ENCODE measurements at places on chromosomes 12 and 14.

GRCh38 chr14:57487771-57488170 is 5.9 kb downstream of the CCDC198 start:
- no peak for DNase-seq
- no peaks in the 10 kb centered on the region for H3K36me3 ChIP-seq
- no peak overlapping the region for H3K27ac ChIP-seq
- no peak overlapping the region for H3K4me3 ChIP-seq
- no peaks in the 10 kb centered on the region for H3K4me1 ChIP-seq
- H3K27me3 ChIP-seq, result peaks cover 19% of the 10 kb centered on the region

DNA sequence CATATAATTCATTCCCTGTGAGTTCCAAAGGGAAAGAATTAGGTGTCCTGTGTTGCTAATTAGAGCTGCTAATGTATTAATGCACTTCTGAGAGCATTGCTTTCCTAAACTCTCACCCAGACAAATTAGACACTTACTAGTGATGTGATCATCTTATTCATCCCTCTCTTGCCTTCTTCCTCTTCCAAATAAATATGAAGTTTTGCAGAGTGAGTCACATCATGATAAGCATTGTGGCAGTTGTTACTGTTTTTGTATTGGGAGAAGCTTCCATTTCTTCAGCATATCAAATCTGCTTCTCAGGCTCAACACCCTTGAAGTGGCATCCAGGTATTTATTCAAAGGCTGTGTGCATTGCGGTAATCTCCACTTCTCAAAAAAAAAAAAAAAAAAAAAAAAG is 37.3 kb upstream of the E2F7 start:
- DNase-seq, result no peak
- no peaks in the 10 kb centered on the region for H3K36me3 ChIP-seq
- peak overlapping the region; percentile 33 for H3K27ac ChIP-seq
- H3K27me3 ChIP-seq, result no peaks in the 10 kb centered on the region
- no peak overlapping the region for H3K4me3 ChIP-seq
- peaks cover 13% of the 10 kb centered on the region for H3K4me1 ChIP-seq

GRCh38 chr12:124518051-124518932 is 49.1 kb downstream of the NCOR2 start:
- H3K4me1 ChIP-seq, result peaks cover 54% of the 10 kb centered on the region
- H3K27ac ChIP-seq, result peak overlapping the region; percentile 91
- H3K4me3 ChIP-seq, result peak overlapping the region; percentile 59
- H3K27me3 ChIP-seq, result no peaks in the 10 kb centered on the region

DNA sequence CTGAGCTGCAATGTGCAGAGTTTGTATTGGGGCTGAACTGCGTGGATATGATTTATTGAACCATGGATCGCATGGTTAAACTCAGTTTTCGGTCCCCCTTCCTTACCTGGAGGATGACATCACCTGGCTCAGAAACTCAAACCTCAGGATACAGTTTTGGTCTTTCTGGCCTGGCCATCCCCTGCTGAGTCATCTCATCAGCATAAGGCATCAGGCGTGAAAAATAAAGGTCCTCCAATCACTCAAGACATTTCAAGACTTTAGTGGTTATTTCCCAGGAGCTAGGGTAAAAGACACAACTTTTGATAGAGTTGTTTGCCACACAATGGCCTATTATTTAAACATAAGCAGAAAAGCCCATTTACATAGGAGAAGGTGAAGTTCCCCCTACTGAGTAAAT is 631.1 kb upstream of the TMEM132C start:
- H3K27ac ChIP-seq, result no peak overlapping the region
- no peaks in the 10 kb centered on the region for H3K4me1 ChIP-seq
- no peak for DNase-seq
- H3K36me3 ChIP-seq, result no peaks in the 10 kb centered on the region
- H3K4me3 ChIP-seq, result no peak overlapping the region
- peaks cover 3% of the 10 kb centered on the region for H3K27me3 ChIP-seq

- H3K27ac ChIP-seq, result no peak overlapping the region
- no peak overlapping the region for H3K4me3 ChIP-seq
- no peak for DNase-seq
- H3K36me3 ChIP-seq, result no peaks in the 10 kb centered on the region
- no peaks in the 10 kb centered on the region for H3K27me3 ChIP-seq
Measured at GRCh38 chr12:23361971-23362370, 587.5 kb downstream of the SOX5 start.

- H3K36me3 ChIP-seq, result no peaks in the 10 kb centered on the region
- H3K4me3 ChIP-seq, result no peak overlapping the region
- H3K27ac ChIP-seq, result no peak overlapping the region
- no peaks in the 10 kb centered on the region for H3K27me3 ChIP-seq
Measured at GRCh38 chr12:15846887-15847286, 35.3 kb upstream of the STRAP start.

DNA sequence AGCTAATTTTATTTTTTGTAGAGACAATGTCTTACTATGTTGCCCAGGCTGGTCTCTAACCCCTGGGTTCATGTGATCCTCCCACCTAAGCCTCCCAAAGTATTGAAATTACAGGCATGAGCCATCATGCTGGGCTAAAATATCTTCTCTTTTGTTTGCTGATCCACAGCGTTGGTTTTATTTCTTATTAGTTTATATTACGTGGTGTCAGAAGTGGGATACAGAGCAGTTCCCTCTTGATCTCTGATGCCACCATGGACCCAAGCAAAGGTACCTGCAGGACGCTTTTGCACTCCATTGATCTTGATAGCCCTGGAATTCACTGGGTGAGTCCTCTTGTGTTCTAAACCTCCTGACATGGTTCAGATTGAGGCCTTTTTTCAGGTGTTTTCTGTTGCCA is 43.8 kb upstream of the RESF1 start:
- H3K4me3 ChIP-seq, result no peak overlapping the region
- DNase-seq, result no peak
- no peak overlapping the region for H3K27ac ChIP-seq
- H3K27me3 ChIP-seq, result no peaks in the 10 kb centered on the region
- no peaks in the 10 kb centered on the region for H3K36me3 ChIP-seq

GRCh38 chr12:104700324-104700723 is 243.6 kb downstream of the CHST11 start:
- no peaks in the 10 kb centered on the region for H3K27me3 ChIP-seq
- H3K36me3 ChIP-seq, result no peaks in the 10 kb centered on the region
- DNase-seq, result no peak
- no peak overlapping the region for H3K27ac ChIP-seq
- no peak overlapping the region for H3K4me3 ChIP-seq
- H3K4me1 ChIP-seq, result no peaks in the 10 kb centered on the region

DNA sequence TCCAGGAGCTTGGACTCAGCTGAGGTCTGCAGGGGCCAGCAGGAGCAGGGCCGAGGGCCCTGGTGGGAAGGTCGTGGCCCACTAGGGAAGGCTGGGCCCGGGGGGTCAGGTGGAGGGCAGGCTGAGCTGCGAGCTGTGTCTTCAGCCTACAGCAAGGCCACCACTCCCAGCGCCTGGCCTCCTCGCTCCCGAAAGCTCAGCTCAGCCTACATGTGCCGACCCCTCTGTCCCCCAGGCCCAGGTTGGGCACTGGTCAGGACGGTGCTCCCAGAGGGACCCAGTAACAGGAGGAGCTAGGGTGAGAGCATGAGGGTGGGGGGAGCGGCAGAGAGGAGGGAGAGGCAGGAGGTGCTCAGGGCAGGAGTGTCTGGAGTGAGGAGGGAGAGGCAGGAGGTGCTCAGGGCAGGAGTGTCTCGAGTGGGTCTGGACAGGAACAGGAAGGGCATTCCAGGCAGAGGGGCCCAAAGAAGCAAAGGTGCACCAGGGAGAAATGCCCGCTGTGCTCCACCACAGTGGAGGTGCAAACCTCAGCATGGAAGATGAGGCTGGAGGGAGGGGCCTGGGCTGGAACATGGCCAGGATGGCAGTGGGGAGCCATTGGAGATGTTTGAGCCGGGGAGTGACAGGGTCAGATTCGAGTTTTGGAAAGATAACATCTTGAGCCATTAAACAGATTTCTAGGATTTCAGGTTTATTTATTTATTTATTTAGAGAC is 29.1 kb upstream of the GPR132 start:
- H3K4me3 ChIP-seq, result peak overlapping the region; percentile 96
- H3K27ac ChIP-seq, result no peak overlapping the region
- peaks cover 41% of the 10 kb centered on the region for H3K4me1 ChIP-seq
- H3K36me3 ChIP-seq, result no peaks in the 10 kb centered on the region
- no peak for DNase-seq
